Activated CD8-positive, alpha-beta memory T cell treated with anti-CD3 and anti-CD28 coated beads for 1 hour (primary cell): ENCODE measurements at places on chromosomes 3 and 15.

DNA sequence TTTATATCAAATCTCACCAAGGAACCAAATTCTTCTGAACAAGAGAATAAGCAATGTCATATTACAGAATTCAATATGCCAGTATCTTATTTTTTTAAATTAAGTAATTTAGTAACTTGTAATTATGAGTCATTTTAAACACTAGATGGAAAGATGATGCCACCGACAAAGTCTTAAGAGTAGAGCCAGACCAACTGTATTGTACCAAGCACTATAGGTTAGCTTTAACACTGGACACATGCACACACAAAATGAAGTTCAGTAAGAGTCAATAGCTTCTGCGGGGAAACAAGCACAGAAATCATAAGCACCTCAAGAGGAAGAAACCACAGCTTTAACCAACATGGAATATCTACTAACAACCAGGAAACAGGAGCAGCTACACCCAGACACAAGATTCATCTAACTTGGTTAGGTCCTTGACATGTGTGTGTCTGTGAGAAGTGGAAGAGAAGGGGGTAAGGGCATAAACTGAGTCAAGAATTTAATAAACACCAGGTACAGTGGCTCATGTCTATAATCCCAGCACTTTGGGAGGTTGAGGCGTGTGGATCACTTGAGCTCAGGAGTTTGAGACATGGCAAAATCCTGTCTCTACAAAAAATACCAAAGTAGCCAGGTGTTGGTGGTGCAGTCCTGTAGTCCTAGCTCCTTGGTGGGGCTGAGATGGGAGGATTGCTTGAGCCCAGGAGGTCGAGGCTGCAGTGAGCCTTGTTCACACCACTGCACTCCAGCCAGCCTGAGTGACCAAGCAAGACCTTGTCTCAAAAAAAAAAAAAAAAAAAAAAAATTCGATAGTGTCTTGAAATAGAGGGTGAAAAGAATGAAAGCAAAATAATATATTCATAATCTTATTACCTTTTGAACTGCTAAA lies 28.9 kb downstream of the DENND4A start:
- DNase-seq = no peak

DNA sequence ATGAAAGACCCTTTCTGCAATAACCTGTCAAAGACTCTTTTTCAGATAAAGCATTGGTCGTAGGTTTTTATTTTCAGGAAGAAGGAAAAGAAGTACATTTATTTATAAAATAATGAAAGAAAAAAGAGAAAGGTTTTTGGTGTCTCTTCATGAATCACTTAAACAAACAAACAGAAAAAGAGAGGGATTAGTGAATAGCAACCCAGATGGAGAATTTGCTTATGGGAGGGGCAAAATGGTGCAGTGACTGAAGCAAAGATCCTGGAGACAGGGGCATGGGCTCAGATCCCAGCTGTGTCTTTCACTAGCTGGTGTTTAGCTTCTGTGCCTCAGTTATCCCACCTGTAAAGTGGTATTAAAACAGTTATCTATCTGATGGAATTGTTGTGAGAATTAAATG lies 78.6 kb upstream of the PFN2 start:
- DNase-seq = no peak

GRCh38 chr3:180358179-180358578 lies 243.8 kb upstream of the TTC14 start:
- DNase-seq = no peak

DNA sequence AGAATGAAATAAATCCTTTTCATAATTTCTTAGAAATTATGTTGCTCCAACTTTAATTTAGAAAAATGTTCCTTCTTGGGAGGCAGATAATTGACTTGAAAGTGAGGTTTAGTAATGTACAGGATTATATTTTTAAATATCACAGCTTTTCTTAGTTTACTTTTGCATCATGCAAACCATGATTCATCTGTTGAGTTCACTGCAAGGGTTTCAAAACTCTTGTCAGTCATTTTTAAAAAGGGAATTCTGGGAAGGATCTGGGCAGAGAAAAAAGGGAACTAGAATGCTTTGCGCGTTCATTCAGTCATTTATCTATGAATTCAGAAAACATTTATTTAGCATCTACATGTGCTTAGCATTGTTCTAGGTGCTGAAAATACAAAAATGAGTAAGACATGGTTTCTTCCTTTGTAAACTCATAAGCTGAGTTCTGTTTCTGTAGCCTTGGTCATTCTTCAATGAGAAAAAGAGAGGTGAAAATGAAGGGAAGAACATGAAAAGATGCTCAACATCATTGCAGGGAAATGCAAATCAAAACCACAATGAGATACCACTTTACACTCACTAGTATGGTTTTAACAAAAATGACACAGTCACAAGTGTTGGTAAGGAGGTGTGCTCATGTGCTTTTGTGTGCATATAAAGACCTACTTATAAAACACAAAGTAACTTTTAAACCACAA lies 209.1 kb downstream of the NR1D2 start:
- DNase-seq = no peak

DNA sequence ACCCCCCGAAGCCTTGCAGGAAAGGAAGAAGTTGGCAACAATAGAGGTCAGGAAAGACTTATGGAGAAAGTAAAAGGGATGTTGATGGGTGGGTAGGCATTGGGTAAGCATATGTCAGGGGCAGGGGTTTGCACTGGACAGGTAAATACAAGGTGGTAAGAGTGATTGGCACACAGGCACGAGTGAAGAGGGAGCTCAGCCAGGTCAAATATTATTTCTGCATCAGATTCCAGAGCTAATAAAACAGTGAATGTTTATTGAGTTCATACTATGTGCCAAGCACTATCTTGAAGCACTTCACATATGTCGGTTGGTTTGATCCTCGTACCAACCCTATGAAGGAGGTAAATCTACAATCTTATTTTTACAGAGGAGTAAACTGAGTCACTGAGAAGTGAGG lies 6.6 kb downstream of the CLSTN2 start:
- DNase-seq = no peak

DNA sequence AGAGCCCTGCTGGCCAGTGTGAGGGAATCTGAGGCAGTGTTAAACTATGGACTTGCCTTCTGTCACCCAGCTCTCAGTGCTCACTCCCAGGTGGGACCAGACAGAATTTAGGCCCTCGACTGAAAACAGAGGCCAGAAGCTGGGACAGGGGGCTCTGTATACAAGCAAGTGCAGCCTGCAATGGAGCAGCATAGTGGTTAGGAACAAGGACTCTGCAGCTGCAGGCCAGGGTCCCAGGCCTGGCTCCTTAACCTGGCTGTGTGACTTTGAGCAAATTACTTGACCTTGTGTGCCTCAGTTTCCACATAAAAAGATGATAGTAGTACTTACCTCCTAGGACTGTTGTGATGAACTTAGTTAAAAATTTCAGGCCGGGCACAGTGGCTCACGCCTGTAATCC lies 39.8 kb downstream of the CMTM7 start:
- DNase-seq = no peak

DNA sequence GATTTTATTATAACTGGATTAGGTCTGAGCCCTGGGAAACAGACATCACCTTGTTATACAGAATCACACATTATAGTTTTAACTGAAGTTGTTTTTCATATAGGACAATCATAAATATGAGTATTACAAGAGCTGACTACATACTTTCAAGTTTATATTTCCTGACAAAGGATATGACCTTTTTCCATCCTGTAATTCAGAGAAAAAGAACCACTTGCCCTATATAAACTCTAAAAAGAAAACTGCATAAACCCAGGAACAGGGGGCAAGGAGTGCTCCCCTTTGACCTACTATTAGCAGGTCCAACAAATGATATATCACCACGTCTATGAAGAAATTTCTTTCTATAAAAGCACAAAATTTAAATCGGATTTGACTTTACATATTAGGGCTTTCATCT lies 20.9 kb downstream of the B3GALNT1 start:
- DNase-seq = no peak

DNA sequence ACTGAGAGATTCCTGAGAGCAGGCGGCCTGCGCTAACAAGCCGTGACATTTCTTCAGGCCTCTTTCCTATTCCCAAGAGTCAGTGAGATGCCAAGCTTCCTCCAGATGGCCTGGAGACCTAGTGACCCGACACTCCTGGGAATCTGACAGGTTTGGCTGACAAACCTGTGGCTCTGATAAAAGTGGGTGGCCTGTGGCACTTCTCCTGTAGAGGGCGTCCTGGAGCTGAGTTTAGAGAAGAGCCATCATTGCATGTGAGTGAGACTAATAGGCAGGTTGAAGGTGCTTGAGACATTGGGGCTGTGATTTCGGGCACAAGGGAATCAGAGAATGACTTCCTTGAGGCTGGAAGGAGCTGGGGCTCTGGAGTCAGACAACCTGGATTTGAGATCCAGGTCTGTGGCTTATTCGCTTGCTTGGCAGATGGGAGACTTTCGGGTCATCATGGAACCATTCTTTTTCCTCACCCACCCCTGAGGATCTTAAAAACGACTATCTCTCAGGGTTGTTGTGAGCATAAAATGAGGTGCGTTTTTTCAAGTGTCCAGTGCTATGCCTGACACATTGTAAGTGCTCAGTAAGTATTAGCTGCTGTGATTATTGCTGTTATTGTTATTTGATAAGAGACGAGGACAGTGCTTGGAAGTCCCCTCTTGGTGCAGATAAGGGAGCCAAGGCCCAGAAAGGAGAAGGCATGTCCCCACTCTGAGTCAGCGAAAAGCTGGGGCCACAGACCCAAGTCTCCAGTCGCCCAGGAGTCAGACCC lies 77.2 kb downstream of the SCN10A start:
- DNase-seq = no peak

GRCh38 chr3:51962854-51963530 lies 4.3 kb downstream of the PCBP4 start:
- DNase-seq = no peak

DNA sequence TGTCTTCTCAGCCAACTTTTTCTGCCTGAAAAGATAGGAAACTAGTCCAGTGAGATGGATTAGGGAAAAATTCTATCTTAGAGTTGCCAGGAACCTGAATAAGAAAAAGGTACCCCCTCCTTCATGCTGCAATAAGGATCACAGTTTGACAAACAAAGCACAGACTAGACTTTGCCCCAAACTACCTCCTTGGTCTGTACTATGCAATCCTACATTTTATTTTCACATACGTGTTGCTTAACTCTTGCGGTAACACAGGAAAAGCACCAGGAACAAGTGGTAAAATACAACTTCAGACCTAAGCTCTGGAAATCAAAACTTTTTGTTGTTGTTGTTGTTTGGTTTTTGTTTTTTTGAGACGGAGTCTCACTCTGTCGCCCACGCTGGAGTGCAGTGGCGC lies 11.3 kb upstream of the IL12A start:
- DNase-seq = no peak

DNA sequence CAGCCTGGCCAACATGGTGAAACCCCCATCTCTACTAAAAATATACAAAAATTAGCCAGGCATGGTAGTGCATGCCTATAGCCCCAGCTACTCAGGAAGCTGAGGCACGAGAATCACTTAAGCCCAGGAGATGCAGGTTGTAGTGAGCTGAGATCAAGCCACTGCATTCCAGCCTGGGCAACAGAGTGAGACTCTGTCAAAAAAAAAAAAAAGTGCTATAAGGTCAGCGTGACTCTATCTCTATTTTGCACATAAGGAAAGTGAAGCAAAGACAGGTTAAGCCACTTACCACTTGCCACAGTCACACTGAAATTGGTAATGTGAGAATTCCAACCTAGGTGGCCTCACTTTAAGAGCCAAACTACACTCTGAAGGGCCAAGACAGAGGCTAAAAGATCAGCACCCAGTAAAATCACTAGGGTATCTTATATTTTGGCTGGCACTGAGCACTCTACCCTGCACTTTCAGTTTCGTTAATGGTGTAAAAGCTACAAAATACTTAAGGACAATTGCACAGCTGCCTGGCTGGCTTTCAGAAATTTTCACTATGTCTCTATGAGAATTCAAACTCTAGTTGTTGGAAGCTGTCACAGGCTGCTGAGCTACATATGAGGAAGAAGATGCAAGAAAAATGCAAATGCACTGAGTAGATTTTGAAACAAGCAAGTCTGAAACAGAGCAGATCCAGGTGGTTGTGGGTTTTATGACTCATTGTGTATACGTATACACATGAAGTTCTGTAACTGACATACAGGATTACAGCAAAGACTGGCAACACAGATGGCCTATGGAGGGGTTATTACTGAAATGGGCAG lies 32.7 kb downstream of the TRANK1 start:
- no peak for DNase-seq

DNA sequence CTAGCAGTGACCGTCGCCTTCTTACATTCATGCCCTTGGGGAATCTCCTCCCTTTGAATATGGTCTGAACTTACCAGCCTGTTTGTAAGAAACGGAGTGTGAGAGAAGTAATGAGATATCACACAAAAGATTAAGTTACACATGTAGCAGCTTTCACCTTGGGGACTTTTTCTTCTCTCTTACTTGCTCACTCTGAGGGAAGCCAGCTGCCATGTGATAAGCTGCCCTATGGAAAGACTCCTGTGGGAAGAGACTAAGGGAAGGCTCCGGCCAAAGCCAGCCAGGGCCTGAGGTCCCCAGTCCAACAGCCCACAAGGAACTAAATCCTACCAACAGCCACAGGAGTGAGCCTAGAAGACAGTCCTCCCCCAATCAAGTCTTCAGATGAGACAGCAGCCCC lies 190.4 kb upstream of the TSC22D2 start:
- DNase-seq = no peak

- DNase-seq = no peak
These were observed 30.4 kb downstream of the SLC6A20 start for GRCh38 chr3:45765958-45766357.

GRCh38 chr3:169029674-169030285 lies 633.7 kb downstream of the MECOM start:
- DNase-seq = no peak

DNA sequence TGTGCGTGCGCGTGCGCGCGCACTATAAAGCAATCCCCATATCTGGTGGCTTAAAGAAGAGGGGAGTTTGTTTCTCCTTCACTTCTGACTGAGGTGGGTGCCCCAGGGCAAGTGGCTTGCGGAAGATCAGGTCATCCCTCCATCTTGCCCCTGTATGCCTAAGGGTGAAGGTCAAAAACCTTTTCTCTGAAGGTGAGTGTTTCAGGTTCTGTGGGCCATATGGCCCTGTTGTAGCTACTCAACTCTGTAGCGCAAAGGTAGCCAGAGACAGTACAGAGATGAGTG lies 5.5 kb downstream of the ABTB1 start:
- no peak for DNase-seq

GRCh38 chr15:77346245-77347036 lies 73.5 kb downstream of the PEAK1 start:
- no peak for DNase-seq

DNA sequence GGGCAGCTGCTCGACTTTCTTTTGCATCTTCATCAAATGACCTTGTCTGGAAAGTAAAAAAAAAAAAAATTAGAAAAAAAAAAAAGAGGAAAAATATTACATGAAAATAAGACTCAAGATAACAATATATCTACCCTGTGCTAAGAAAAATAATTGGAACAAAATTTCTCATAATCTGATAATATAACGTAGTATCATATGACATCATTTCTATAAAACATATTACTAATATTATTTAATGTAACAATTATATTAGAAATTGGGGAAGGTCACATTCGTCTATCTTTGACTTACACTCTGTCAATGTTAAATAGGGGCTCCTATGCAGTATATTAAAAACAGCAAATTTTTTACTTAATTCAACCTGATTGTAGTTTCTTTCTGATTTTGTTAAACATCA lies 44.1 kb downstream of the INO80 start:
- DNase-seq = no peak
